Type B pancreatic cell (in vitro differentiated cells): ENCODE measurements at places on chromosomes 13 and 19.

DNA sequence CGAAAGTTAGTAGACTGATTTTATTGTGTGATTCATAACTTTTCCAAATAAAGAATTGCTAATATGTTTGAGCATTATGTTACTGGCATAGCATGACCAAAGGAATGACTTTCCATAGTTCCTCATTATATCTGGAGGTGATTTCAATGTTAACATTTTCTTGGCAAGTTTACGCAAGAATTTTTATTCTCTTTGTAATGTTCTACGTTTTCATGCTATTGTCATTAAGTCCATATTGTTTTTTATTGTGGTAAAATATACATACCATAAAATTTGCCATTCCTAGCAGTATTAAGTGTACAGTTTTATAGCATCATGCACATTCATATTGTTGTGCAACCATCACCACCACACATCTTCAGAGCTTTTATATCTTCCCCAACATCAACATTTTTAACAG, 14.8 kb downstream of the KCTD12 start:
- DNase-seq = no peak

- no peak for DNase-seq
Measured at GRCh38 chr13:52999093-52999696, 29.4 kb upstream of the OLFM4 start.

DNA sequence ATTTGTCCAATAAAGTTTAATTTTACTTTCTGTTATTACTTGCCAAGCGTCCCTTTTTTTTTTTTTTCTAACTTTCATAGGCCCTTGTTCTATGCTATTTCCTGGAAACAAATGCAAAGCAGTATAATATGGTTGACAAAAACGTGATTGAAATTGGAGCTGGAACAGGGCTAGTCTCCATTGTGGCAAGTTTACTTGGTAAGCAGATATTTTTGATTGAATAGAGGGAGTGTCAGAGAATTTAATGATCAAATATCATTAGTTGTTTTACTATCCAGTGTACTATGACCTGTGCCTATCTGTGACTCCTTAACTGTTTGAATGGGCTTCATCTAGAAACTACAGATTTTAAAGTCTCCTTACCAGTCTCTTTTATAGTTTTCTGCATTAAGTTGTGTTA, 46.7 kb downstream of the ERCC5 start:
- DNase-seq = no peak

DNA sequence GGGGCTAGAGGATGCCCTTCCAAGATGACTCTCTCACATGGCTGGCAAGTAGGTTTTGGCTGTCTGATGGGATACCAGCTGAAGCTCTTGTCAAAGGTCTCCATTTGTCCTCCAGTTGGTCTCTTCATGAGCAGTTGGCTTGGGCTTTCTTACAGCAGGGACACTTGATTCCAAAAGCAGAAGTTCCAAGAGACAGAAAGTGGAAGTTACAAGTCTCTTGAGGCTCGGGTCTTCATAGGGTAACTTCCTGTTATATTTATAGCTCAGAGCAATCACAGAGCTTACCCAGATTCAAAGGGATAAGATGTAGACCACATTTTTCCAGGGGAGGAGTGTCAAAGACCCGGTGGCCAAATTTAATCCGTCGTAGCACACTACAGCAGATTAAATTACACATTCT, 440.0 kb downstream of the RFC3 start:
- no peak for DNase-seq

- no peak for DNase-seq
Measured at GRCh38 chr13:113607889-113608635, 23.5 kb downstream of the TFDP1 start.
